ENCODE measurements at places on chromosomes 11 and 22. TPM values are rescaled to one million over a fixed set of nuclear protein-coding genes. Genes with fewer than 3 reads are reported as not detected.

GRCh38 chr22:31611061-31611760, 50.8 kb downstream of the PISD start:
- H3K27ac ChIP-seq: no peak overlapping the region
- no peaks in the 10 kb centered on the region for H3K36me3 ChIP-seq
- no peak overlapping the region for H3K4me3 ChIP-seq

- DNase-seq: no peak
- no peak overlapping the region for H3K4me3 ChIP-seq
- no peak overlapping the region for H3K27ac ChIP-seq
- H3K36me3 ChIP-seq: no peaks in the 10 kb centered on the region
Measured at GRCh38 chr22:20192972-20193760, 42.3 kb upstream of the CCDC188 start.

- H3K27me3 ChIP-seq: peaks cover 30% of the 10 kb centered on the region
- no peaks in the 10 kb centered on the region for H3K36me3 ChIP-seq
- H3K4me3 ChIP-seq: no peak overlapping the region
- H3K27ac ChIP-seq: no peak overlapping the region
- H3K4me1 ChIP-seq: no peaks in the 10 kb centered on the region
Measured at GRCh38 chr22:22181341-22181850, 63.2 kb upstream of the VPREB1 start.

GRCh38 chr22:46853191-46853590, 90.7 kb downstream of the TBC1D22A start:
- peaks cover 10% of the 10 kb centered on the region for H3K36me3 ChIP-seq
- no peak overlapping the region for H3K4me3 ChIP-seq
- H3K27me3 ChIP-seq: no peaks in the 10 kb centered on the region
- H3K27ac ChIP-seq: no peak overlapping the region

- H3K4me1 ChIP-seq: peaks cover 38% of the 10 kb centered on the region
- H3K4me3 ChIP-seq: no peak overlapping the region
- peaks cover 11% of the 10 kb centered on the region for H3K36me3 ChIP-seq
- no peaks in the 10 kb centered on the region for H3K27me3 ChIP-seq
Measured at GRCh38 chr11:86222081-86222480, 22.5 kb upstream of the EED start.

Gene TIGD3
- 0.59 TPM for total RNA-seq

DNA sequence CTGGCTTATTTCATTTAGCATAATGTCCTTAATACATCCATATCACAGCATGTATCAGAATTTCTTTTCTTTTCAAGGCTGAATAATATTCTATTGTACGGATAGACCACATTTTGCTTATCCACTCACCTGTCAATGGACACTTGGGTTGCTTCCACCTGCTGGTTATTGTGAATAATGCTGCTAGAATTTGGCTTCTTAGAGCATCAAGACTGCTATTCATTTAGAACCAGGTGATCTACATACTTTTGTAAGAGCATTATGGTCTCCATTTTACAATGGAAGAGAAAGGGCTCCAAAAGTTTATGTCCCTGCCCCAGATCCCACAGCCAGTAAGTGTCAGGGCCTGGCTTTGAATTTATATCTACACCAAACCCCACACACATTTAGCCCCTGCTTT, 100.7 kb upstream of the CD82 start:
- H3K36me3 ChIP-seq: no peaks in the 10 kb centered on the region
- H3K27ac ChIP-seq: no peak overlapping the region
- no peak for DNase-seq
- H3K4me1 ChIP-seq: no peaks in the 10 kb centered on the region
- no peak overlapping the region for H3K4me3 ChIP-seq

- DNase-seq: no peak
- H3K27me3 ChIP-seq: no peaks in the 10 kb centered on the region
- no peak overlapping the region for H3K4me3 ChIP-seq
- H3K27ac ChIP-seq: no peak overlapping the region
- H3K36me3 ChIP-seq: no peaks in the 10 kb centered on the region
- no peaks in the 10 kb centered on the region for H3K4me1 ChIP-seq
Measured at GRCh38 chr11:101487775-101488174, 96.0 kb downstream of the TRPC6 start.

Gene VPS26B
- total RNA-seq: 33.5 TPM

- H3K27me3 ChIP-seq: peaks cover 6% of the 10 kb centered on the region
- peaks cover 39% of the 10 kb centered on the region for H3K4me1 ChIP-seq
- H3K36me3 ChIP-seq: peaks cover 35% of the 10 kb centered on the region
- peak; percentile 65 for DNase-seq
- peak overlapping the region; percentile 82 for H3K27ac ChIP-seq
- H3K4me3 ChIP-seq: peak overlapping the region; percentile 82
Measured at GRCh38 chr11:9573775-9574621, 528 bp downstream of the WEE1 start.

Gene WNT7B
- total RNA-seq: not detected

Gene PLEKHA7
- total RNA-seq: 0.10 TPM

- H3K36me3 ChIP-seq: no peaks in the 10 kb centered on the region
- no peak for DNase-seq
- no peaks in the 10 kb centered on the region for H3K4me1 ChIP-seq
- no peaks in the 10 kb centered on the region for H3K27me3 ChIP-seq
Measured at GRCh38 chr11:15692739-15693138, 578.0 kb downstream of the INSC start.

DNA sequence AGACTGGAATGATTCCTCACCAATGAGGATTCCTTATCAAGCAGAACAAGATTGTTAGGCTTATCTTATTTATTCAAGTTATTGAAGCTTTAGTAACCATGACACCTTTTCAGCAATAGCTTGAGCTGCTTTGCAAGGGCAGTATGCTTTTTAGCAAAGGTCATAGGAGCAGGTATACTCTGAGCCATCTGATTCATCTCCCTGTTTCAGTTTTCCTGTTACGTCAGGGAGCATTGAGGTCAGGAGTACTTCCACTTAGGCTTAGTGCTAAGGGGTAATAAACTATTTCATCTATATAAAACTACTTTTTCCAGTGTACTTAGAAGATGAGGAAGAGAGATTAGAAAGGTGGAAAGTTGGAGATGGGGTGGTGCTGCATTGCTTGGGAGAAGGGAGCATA, 17.7 kb upstream of the ANKRD42 start:
- H3K36me3 ChIP-seq: peaks cover 9% of the 10 kb centered on the region
- no peaks in the 10 kb centered on the region for H3K27me3 ChIP-seq
- H3K4me3 ChIP-seq: no peak overlapping the region
- H3K4me1 ChIP-seq: peaks cover 21% of the 10 kb centered on the region
- H3K27ac ChIP-seq: no peak overlapping the region

Gene PRG3
- not detected for total RNA-seq

- H3K4me3 ChIP-seq: no peak overlapping the region
- H3K36me3 ChIP-seq: no peaks in the 10 kb centered on the region
- no peaks in the 10 kb centered on the region for H3K4me1 ChIP-seq
- DNase-seq: no peak
- H3K27me3 ChIP-seq: no peaks in the 10 kb centered on the region
- H3K27ac ChIP-seq: no peak overlapping the region
Measured at GRCh38 chr11:44179173-44179572, 83.7 kb downstream of the EXT2 start.

- no peak for DNase-seq
- H3K27me3 ChIP-seq: no peaks in the 10 kb centered on the region
- H3K27ac ChIP-seq: no peak overlapping the region
- H3K4me1 ChIP-seq: peaks cover 2% of the 10 kb centered on the region
- no peaks in the 10 kb centered on the region for H3K36me3 ChIP-seq
Measured at GRCh38 chr11:74232311-74232950, 61.3 kb downstream of the PPME1 start.

Gene TNNT3
- not detected for total RNA-seq

DNA sequence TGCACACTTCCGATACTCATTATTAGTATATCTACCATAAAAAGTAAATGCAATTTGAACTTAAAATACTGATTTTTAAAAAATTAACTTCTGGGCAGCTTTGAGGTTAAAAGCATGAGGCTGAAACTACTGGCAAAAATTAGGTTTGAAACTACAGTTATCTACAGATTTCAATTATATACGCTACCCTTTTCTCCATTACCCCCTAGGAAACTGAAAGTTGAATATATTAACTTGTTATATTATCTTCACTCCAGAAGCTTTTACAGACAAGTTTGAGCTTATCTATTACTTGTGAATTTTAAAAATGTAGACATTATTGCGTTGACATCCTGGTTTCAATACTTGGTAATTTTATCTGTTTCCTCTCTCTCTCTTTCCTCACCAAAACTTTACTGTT, 96.7 kb upstream of the DDI1 start:
- no peaks in the 10 kb centered on the region for H3K4me1 ChIP-seq
- DNase-seq: no peak
- H3K36me3 ChIP-seq: no peaks in the 10 kb centered on the region
- no peak overlapping the region for H3K4me3 ChIP-seq

DNA sequence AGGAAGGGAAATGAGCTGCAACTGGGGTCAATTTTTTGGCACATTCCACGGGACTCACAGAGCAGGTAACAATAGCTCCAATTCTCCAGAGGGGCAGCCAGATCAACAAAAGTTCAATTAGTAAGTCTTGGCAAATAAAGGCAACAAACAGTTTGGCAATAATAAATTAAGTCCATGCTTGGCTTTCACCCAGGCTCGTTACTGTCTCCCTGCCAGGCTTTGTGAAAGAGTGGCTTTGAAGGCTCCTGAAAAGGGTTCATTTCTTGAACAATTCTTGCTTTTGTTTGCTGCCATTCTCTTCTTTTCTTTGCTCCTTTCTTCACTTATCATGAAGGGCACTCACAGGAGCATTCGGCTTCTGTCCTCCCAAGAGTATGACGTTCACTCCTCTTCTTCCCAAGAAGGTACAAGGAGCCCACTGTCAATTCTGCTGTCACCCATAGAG, 123.3 kb downstream of the APIP start:
- no peak for DNase-seq
- H3K4me3 ChIP-seq: no peak overlapping the region
- H3K27me3 ChIP-seq: peaks cover 8% of the 10 kb centered on the region
- H3K27ac ChIP-seq: no peak overlapping the region

- peaks cover 22% of the 10 kb centered on the region for H3K27me3 ChIP-seq
- no peaks in the 10 kb centered on the region for H3K36me3 ChIP-seq
- no peak for DNase-seq
- no peak overlapping the region for H3K4me3 ChIP-seq
Measured at GRCh38 chr22:49269371-49269770, 558.3 kb downstream of the BRD1 start.

Gene SLC22A25
- not detected for total RNA-seq

GRCh38 chr11:121575250-121575962, 122.6 kb upstream of the SORL1-AS1 start:
- H3K27me3 ChIP-seq: no peaks in the 10 kb centered on the region
- H3K36me3 ChIP-seq: peaks cover 16% of the 10 kb centered on the region
- peaks cover 20% of the 10 kb centered on the region for H3K4me1 ChIP-seq
- peak overlapping the region; percentile 4 for H3K27ac ChIP-seq

Gene RAC2
- total RNA-seq: 666 TPM

DNA sequence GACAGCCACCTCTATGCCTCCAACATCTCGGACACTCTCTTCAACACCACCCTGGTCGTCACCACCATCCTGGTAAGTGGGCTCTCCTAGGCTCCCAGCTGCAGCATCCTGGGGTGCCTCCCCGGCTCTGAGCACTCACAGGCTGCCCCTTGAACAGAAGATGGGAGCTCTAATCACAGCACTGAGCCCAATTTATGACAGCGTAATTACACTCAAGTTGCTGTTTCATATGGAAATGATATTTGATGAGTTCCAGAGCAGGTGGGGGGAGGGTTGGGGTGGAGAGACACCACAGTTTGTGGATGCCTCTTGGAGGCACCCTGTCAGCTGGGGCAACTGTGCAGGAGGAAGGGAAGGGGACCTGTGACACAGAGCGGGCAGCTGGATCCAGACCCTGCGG, 125.3 kb upstream of the TBCEL start:
- H3K4me1 ChIP-seq: peaks cover 15% of the 10 kb centered on the region
- no peak for DNase-seq
- H3K4me3 ChIP-seq: no peak overlapping the region
- H3K27me3 ChIP-seq: peaks cover 3% of the 10 kb centered on the region

DNA sequence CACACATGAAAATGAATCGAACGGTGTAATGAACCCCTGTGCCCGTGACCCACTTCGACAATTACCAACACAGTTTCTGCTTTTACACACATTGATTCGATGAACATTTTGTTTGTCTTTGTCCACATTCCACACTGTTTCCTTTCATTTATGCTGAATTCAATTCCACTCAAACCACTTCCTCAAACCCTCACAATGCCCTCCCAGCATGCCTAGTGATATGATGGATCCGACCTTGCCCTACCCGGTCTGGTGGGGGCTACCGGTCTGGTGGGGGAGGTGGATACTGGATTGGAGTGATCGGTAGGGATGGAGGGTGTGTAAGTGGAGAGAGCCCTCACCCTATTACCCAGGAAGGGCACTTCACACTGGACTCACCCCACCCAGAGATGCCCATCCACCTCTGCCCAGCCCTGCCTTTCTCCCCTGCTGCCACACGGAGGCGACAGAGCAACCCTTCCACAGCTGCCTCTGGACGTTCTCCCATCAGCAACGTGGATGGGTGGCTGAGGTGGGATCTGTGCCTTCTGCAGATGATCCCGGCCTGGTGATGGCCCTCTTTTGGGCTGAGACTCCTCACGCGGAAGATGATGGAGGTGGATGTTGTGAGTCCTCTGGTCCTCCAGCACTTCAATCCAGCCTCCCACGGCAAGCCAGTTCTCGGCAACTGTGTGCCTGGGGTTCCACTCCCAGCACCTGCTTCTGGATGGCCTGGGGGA, 33.0 kb upstream of the P2RY2 start:
- H3K36me3 ChIP-seq: no peaks in the 10 kb centered on the region
- H3K27me3 ChIP-seq: peaks cover 9% of the 10 kb centered on the region
- H3K4me1 ChIP-seq: peaks cover 10% of the 10 kb centered on the region

Gene SAA4
- total RNA-seq: not detected

Data from natural killer cell treated with Interleukin-12 subunit alpha and Interleukin-12 subunit beta and Interleukin-15 and Interleukin-18, amount 100 ng/mL, for 72 hours (primary cell).